ENCODE measurements at places on chromosomes 7 and 10.

- DNase-seq: no peak
Observed at GRCh38 chr7:30430276-30430675, 48.3 kb downstream of the NOD1 start.

GRCh38 chr7:1474736-1475135 lies 15.5 kb upstream of the MICALL2 start:
- no peak for DNase-seq

DNA sequence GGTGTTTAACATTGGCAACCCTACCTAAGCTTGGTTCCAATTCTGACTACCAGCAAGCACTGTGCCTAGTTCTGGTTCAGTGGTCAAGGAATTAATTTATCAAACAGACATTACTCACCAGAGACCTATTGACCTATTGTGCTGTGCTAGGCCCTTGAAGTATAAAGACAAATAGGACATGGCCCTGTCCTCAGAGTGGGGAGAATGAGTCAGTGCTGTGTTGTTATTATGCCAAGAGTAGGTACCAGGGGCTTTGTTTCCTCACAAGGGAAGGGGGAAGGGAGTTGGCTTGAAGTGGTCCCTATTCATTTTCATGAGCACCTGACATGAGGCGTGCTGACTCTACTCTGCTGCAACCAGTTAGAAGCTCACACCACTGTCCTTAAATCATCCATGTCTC lies 62.6 kb upstream of the PLPP4 start:
- no peak for DNase-seq

DNA sequence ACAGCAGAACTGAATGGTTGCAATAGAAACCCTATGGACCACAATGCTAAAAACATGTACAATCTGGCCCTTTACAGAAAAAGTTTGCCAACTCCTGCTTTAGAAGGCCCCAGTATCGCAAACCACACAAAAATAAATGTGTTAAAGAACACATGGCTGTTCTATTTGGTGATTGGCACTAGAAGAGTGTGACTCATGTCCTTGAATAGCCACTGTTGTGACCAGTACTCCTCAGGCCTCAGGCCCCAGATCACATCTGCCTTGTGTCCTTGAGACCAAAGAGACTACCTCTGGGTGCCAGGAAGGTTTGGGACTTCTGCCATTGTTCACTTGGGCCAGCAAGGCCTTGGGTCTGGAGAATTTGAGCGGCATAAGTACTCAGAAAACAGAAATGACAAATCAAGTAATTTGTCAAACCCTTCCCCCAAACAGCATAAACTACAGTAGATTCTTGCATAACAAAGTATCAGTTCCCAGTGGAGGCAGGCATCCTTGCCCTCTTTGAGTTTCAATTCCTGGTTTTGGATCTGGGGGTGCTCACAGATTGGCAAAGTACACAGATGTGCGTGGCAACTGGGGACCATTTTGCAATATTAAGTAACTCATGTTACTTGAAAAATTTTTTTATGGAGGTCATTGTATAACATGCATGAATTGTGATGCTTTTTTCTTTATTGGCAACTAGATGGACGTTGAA lies 50.2 kb downstream of the MTURN start:
- no peak for DNase-seq

DNA sequence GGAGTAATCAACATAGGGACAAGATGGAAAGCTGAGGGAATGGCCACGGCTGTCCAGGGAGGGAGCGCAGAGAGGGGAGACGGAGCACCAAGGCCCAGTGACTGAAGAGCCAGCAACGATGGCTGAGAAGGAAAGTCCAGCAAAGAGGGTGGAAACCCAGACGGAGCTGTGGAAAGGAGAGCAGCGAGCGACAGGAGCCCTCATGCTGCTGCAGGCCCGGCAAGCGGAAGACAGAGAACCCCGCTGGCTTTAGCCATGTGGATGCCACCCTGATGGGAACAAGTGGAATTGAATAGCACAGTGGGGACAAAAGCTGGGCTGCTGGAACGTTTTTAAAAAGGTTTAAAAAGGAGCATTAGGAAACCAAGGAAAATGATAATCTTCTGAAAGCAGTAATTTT lies 82.9 kb upstream of the DDC start:
- no peak for DNase-seq

DNA sequence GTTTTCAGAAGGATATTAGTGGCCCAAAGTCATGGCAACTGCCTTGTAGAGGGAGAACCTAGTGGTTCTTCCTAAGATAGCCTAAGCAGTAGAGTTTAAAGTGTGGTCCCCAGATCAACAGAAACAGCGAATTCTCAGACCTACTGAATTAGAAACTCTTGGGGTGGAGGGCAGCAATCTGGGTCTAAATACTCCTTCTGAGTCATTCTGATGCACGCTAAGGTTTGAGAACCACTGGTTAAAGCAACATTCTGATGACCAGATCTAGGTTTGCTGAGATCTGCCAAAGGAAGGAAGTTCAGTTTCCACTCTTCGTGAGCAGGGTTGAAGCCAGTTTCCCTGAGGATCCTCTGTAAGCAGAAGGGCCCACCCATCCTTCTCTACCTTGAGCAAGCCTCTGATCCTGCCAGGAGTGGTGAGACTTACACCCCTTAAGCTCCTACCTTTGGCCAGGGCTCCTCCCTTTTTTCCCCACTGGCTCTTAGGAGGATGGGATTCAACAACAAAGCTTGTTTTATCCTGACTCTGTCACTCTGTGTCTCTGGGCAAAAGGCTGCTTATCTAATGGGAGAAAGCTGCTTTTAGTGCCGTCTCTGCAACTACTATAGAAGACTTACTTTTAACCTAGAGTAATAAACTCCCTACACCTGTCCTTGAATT lies 26.8 kb upstream of the TRUB1 start:
- DNase-seq: no peak

Measured in T-helper 2 cell (primary cell).